ENCODE measurements at places on chromosomes 1 and 21.

- DNase-seq = no peak
Observed at GRCh38 chr21:41393876-41394465, 32.1 kb upstream of the MX1 start.

DNA sequence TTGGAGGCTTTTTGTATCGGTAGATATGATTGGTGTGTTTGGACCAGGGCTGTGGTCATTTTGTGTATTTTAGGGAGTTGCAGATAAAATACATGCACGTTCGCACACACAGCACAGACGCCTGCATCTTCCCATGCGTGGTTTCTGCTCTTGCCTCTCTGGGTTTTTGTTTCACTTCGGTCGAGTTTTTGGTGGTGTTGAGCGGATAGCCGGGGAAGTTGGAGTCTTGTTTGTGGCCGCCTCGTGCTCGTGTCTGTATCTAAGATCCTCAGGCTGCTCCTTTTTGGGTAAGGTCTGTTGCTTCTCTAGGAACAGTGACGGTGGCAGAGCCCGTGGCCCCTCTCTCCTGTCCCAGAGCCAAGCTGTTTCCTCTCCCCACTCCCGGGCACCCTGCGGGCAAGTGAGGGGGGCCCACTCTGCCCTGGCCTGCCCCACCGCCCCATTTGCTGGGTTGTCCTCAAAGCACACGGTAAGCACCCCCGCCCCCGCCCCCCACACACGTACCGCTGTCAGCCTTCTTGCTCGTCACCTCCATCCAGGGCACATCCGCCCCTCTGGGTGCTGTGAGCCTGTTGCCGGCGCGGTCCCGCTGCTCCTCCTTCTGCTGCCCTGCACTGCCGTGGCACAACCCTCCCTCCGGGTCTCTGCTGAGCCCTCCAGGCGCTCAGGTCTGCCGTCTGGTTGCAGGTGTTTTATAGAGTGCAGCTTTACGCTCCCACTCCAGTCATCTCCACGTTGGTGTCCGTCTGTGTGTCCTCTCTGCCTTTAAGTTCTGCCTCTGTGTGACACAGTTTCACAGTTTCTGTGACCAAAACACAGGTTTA, 51.9 kb downstream of the AGPAT3 start:
- DNase-seq = no peak

DNA sequence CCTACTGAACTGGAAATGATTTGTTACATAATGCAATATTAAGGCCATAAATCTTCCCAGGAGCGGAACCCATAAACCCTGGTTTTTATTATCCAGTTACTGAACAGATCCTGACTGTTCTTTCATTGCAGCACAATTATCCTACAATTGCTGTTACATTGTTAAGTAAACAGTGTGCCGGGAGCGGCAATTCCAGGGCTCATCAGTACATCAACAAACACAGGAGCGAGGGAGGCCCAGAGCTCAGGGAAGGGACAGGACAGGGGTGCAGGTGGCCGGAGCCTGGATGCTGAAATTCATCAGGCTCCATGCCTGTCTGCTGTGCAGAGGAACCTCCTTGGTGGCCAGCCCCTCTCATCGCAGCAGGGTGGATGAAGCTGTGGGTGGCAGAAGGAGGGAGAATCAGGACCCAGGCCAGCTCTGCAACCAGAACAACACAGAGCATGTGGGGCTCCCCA, 544.7 kb downstream of the NPHP4 start:
- no peak for DNase-seq

DNA sequence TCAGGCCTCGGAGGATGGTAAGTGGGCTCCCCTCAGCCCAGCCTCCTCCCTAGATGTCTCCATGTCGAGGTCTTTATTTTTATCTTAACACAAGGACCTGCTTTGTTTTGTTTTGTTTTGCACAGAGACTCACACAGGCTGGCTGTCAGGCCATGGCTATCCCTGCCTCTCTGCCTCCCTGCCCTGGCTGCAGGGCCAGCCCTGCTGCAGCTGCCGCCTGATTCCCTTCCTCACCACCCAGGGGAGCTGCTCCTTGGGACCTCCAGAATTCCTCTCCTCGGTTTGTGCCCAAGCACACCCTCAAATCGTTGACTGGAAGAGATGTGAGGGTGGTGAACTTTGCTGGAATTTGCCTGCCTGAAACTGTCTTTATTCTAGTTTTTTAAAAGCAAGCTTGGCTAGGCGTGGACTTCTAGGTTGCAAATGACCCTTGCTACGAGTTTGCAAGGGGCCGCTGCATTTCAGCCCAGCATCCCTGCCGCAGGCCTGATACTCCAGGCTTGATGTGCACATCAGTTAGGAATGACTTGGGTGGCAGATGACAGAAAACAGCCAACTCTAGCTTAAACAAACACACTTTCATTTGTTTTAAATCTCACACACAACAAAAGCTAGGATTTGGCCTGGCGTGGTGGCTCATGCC, 37.1 kb downstream of the WNT9A start:
- DNase-seq = no peak

- no peak for DNase-seq
Observed at GRCh38 chr1:176989023-176989422, 175.5 kb downstream of the ASTN1 start.

DNA sequence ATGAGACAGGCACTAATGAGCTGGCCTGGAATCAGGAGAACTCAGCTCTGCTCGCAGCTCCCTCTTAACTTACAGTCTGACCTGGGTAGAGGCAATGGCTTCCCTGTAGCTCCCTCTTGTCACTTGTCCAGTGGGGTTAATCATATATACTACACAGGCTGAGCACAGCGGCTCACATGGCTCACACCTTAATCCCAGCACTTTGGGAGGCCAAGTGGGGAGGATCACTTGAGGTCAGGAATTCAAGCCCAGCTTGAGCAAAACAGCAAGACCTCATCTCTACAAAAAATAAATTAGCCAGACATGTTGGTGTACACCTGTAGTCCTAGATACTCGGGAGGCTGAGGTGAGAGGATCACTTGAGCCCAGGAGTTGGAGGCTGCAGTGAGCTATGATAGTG, 4.2 kb downstream of the S100A6 start:
- DNase-seq = no peak

DNA sequence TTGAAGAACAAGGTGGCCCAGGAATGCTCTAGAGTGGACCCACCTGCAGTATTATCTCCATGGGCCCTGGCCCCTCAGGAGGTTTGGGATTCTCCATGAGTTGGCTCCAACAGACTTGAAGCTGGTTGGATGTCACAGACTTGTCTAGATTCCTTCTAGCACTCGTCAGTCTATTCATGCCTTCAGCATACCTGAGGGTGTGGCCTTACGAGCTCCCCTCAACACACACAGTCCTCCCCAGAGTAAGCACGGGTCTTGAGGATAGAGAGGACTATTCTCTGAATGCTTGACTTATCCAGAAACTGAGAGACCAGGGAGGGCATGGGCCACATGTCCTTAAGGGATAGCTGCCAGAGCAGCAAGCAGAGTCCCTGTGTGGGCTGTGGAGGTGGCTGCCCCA, 45.9 kb upstream of the COL6A1 start:
- no peak for DNase-seq

- DNase-seq = no peak
Observed at GRCh38 chr1:44821240-44821715, 13.0 kb downstream of the BTBD19 start.

DNA sequence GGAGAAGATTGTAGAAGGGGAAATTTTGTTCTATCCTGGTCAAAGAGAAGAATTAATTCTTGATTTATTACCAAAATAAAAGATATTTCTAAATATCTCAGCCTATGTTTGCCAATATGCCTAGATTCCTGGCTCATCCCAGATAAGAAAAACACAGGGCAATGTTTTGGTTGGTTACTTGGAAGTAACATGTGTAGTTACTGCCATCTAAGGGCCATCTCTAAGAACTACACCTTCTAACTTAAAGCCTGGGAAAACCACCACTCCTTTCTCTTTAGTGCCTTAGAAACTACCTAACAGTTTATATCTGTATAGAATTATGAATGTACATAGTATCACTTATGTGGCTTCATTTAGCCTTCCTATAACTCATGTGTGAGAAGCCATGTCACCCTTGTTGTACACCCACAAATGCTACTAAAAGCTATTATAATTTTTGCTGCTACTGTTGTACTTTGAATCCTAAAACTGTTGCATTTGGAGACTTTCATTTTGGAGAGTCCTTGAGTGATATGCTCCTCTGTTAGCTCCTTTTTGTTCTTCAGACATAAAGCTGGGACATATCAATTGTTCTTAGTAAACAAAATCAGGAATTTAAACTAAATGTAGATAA, 4.5 kb downstream of the AIM2 start:
- peak; percentile 61 for DNase-seq
